ENCODE measurements at places on chromosomes 7 and 10. TPM values are rescaled to one million over a fixed set of nuclear protein-coding genes. Genes with fewer than 3 reads are reported as not detected.
A peak's percentile ranks its signal among the peaks of the same experiment; 100 is the strongest.

GRCh38 chr7:67854221-67855178, 857.9 kb downstream of the TYW1 start:
- DNase-seq: no peak

DNA sequence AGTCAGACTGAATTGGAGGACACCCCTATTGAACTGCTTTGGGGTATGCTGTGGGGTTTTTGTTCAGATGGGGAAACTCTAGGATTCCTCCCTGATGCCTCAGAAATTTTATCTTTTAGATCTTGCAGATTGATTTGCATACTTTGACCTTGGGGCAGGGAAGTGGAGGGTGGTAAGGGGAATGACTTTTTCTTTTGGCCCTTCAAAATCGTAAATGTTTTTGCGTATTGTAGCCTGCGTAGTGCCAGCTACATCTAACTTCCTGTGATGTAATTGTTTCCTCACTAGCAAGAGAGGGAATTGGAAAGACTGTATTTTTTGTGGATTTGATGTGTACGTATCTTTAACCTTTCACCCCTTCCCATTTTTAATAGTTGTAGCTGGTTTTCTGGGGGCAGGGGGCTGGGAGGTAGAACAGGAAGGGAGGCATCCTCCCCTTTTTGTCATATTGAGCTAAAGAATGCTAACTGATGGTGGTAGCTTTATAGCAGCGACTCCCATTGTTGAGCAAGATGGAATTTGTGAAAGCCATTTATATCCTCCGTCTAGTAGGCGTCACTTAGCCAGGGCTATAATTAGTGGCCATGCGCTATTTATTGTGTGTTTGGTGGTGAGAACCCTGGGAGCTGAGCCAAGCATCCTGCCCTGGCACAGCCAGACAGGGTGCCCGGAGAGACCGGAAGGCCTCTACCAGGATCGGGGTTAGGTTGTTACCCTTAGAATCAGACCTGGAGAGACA, 11.3 kb downstream of the DUSP5 start:
- no peak for DNase-seq

GRCh38 chr7:101814991-101815825, 2.2 kb upstream of the CUX1 start:
- peak; percentile 49 for DNase-seq

- DNase-seq: no peak
Observed at GRCh38 chr10:30577048-30577447, 52.5 kb downstream of the LYZL2 start.

GRCh38 chr7:105346138-105346537, 42.6 kb downstream of the SRPK2 start:
- DNase-seq: no peak

GRCh38 chr7:68699090-68699711, 899.1 kb upstream of the AUTS2 start:
- no peak for DNase-seq

GRCh38 chr7:21934808-21935207, 10.9 kb downstream of the CDCA7L start:
- no peak for DNase-seq

GRCh38 chr7:151665368-151665767, 145.7 kb upstream of the RHEB start:
- no peak for DNase-seq

CHN2 gene
- total RNA-seq: 15.4 TPM

RHOBTB1 gene
- total RNA-seq: 15.8 TPM

MMD2 gene
- not detected for total RNA-seq

IFIT1B gene
- not detected for total RNA-seq

Measured in neural crest cell (in vitro differentiated cells).